Activated CD4-positive, alpha-beta memory T cell treated with anti-CD3 and anti-CD28 coated beads for 36 hours (primary cell): ENCODE measurements at places on chromosomes 4 and X. TPM values are rescaled to one million over a fixed set of nuclear protein-coding genes. Genes with fewer than 3 reads are reported as not detected.
A peak's percentile ranks its signal among the peaks of the same experiment; 100 is the strongest.

DNA sequence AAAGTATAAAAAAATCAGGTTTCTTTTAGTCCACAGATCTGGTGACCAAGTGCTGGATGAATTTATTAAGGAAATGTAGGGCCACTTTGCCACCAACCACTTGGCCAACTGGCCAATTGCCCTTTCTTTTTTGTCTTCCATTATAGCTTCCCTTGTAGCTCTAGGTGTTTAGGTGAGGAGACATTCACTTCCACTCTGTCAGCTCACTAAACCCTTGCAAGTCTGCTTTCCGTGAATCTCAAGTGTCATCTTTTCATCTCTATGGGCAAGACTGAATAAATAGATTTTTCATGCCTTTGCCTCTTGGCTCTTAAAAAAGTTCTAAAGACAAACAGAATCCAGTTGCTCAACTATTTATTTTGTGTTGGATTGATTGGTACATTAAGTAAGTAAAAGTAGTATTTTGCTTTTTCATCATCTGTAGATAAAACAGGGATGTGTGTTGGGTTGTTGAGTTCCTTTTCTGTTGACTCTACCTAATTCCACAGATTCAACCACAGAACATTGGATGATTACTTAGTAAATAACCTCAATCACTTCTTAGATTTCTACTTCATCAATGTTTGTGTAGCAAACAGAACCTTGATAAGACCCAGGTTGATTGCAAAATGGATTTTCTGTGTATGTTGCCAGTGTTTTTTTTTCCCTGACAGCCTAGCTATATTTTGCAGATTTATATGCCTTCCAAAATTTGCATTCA lies 68.1 kb upstream of the GRXCR1 start:
- H3K4me1 ChIP-seq, result no peaks in the 10 kb centered on the region
- no peaks in the 10 kb centered on the region for H3K27me3 ChIP-seq
- no peak for DNase-seq
- no peak overlapping the region for H3K27ac ChIP-seq
- H3K36me3 ChIP-seq, result no peaks in the 10 kb centered on the region

The FAM149A gene
- 0.40 TPM for total RNA-seq

GRCh38 chr4:179927473-179927872 lies 2315.7 kb upstream of the TENM3 start:
- DNase-seq, result no peak
- no peaks in the 10 kb centered on the region for H3K27me3 ChIP-seq
- H3K36me3 ChIP-seq, result no peaks in the 10 kb centered on the region
- H3K4me3 ChIP-seq, result no peak overlapping the region
- no peaks in the 10 kb centered on the region for H3K4me1 ChIP-seq
- no peak overlapping the region for H3K27ac ChIP-seq

The PLP1 gene
- total RNA-seq, result not detected

GRCh38 chr4:183540410-183541009 lies 35.7 kb downstream of the ING2 start:
- no peaks in the 10 kb centered on the region for H3K36me3 ChIP-seq
- H3K4me3 ChIP-seq, result no peak overlapping the region
- no peaks in the 10 kb centered on the region for H3K4me1 ChIP-seq
- peaks cover 23% of the 10 kb centered on the region for H3K27me3 ChIP-seq
- DNase-seq, result no peak

The SLC49A3 gene
- total RNA-seq, result 0.19 TPM

DNA sequence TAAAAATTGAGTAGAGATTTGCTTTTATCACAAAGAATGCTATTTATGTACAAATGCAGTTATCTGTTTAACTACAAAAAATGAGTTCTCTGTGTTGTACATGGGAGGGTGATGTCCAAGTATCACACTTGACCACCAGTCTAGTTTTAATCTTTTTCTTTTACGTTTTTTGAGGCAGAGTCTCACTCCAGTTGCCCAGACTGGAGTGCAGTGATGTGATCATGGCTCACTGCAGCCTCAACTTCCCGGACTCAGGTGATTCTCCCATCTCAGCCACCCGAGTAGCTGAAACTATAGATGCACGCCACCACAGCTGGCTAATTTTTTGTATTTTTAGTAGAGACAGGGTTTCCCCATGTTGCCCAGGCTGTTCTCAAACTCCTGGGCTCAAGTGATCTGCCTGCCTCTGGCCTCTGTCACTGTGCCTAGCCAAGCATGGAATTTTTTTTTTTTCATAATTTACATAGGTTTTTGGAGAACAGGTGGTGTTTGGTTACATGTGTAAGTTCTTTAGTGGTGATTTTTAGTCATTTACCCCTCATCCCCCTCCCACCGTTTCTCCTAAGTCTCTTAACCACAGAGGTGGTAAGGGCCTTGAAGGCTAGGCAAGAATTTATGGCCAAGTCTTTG lies 47.9 kb upstream of the RPA4 start:
- no peak for DNase-seq
- no peak overlapping the region for H3K27ac ChIP-seq
- no peaks in the 10 kb centered on the region for H3K36me3 ChIP-seq
- no peak overlapping the region for H3K4me3 ChIP-seq

- DNase-seq, result no peak
- no peak overlapping the region for H3K27ac ChIP-seq
- H3K4me3 ChIP-seq, result no peak overlapping the region
- H3K36me3 ChIP-seq, result no peaks in the 10 kb centered on the region
- no peaks in the 10 kb centered on the region for H3K27me3 ChIP-seq
Observed at GRCh38 chrX:139020801-139021200, 309.3 kb upstream of the FGF13 start.

The SSX2B gene
- total RNA-seq, result not detected

The TCP11X2 gene
- total RNA-seq, result not detected

- no peak overlapping the region for H3K4me3 ChIP-seq
- H3K27me3 ChIP-seq, result peaks cover 4% of the 10 kb centered on the region
Observed at GRCh38 chr4:26000274-26000950, 86.4 kb downstream of the SMIM20 start.

GRCh38 chrX:8783097-8783713 lies 18.0 kb downstream of the FAM9A start:
- peak; percentile 29 for DNase-seq
- H3K27ac ChIP-seq, result no peak overlapping the region
- H3K36me3 ChIP-seq, result no peaks in the 10 kb centered on the region
- peaks cover 3% of the 10 kb centered on the region for H3K4me1 ChIP-seq

DNA sequence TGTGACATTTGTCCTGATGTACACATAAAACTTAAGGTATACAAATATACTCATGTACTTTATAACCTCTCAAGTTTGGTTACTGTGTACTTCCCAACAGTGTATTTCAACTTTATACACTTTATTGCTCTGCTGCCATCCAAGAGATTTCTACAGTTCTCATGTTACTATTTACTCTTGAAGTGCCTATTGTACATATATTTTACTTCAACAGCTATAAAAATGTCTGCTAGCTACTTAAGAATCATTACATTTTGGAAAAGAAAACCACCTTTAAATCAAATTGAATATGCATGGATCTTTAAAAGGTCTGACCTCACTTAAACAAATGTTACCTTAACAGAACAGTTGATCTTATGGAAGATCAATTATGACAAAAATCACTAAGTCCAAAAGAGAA lies 1056.4 kb downstream of the ADGRL3 start:
- H3K27me3 ChIP-seq, result no peaks in the 10 kb centered on the region
- no peak for DNase-seq

The FRAS1 gene
- total RNA-seq, result not detected

DNA sequence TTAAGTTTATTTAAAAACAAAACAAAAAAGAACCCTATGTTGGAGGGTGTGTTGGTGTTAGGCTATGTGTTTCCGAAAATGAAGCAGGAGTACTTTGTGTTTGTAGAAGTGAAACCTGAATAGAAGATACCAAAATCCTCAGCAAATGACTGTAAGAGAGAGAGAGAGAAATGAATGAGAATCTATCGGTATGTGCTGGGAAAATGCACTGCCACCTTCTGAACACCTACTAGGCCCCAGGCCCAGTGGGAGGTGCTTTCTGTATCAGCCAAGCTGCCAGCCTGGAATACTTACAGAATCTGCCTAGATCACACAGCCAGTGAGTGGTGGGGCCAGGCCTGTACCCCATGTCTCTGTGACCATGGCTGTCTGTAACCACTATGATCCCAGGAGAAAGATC lies 14.9 kb upstream of the PIM2 start:
- H3K27ac ChIP-seq, result peak overlapping the region; percentile 97
- no peaks in the 10 kb centered on the region for H3K27me3 ChIP-seq
- H3K4me3 ChIP-seq, result peak overlapping the region; percentile 68
- H3K36me3 ChIP-seq, result peaks cover 39% of the 10 kb centered on the region

The RS1 gene
- not detected for total RNA-seq

The CXCL10 gene
- 0.36 TPM for total RNA-seq

The ODAPH gene
- total RNA-seq, result 0.27 TPM

The USP17L17 gene
- not detected for total RNA-seq

GRCh38 chr4:11297627-11298026 lies 131.1 kb downstream of the HS3ST1 start:
- H3K4me3 ChIP-seq, result no peak overlapping the region
- no peak for DNase-seq
- H3K27ac ChIP-seq, result no peak overlapping the region
- peaks cover under 1% of the 10 kb centered on the region for H3K27me3 ChIP-seq
- H3K4me1 ChIP-seq, result no peaks in the 10 kb centered on the region

The CPZ gene
- total RNA-seq, result not detected

GRCh38 chrX:107730298-107730655 lies 45.3 kb downstream of the TSC22D3 start:
- H3K27me3 ChIP-seq, result no peaks in the 10 kb centered on the region
- peaks cover 16% of the 10 kb centered on the region for H3K4me1 ChIP-seq
- H3K4me3 ChIP-seq, result no peak overlapping the region
- no peak overlapping the region for H3K27ac ChIP-seq
- DNase-seq, result no peak
- H3K36me3 ChIP-seq, result no peaks in the 10 kb centered on the region

The COL25A1 gene
- total RNA-seq, result not detected

- DNase-seq, result no peak
- H3K4me3 ChIP-seq, result no peak overlapping the region
- H3K27me3 ChIP-seq, result no peaks in the 10 kb centered on the region
- no peaks in the 10 kb centered on the region for H3K4me1 ChIP-seq
- peaks cover 30% of the 10 kb centered on the region for H3K36me3 ChIP-seq
Observed at GRCh38 chr4:163142246-163142645, 24.4 kb downstream of the NAF1 start.

DNA sequence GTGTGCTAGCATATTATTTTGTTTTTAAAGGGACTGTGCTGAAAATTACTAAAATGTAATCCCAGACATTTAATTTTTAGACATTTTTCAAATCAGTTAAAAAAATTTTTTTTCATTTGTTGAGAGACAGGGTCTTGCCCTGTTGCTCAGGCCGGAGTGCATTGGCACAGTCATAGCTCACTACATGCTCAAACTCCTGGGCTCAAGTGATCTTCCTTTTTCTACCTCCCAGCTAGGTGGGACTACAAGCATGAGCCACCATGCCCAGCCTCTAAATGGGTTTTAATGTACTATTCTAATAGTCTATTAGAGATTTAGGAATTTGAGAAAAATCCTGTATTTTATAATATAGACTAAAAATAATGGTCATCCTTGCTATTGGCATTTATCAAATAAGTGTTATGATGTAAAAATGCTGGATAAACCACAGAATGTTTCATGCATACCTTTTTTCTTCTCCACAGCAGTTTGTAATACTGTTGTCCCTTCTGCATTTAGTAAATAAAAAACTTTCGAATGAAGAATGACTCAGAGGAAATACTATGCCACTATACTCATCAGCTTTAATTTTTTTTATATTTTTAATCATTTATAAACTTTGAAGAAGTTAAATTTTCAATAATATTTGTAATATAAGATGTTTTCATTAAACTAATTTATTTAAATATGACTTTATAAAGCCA lies 29.9 kb downstream of the CPEB2 start:
- peaks cover 30% of the 10 kb centered on the region for H3K36me3 ChIP-seq
- no peak overlapping the region for H3K27ac ChIP-seq
- H3K4me3 ChIP-seq, result no peak overlapping the region
- no peaks in the 10 kb centered on the region for H3K27me3 ChIP-seq

DNA sequence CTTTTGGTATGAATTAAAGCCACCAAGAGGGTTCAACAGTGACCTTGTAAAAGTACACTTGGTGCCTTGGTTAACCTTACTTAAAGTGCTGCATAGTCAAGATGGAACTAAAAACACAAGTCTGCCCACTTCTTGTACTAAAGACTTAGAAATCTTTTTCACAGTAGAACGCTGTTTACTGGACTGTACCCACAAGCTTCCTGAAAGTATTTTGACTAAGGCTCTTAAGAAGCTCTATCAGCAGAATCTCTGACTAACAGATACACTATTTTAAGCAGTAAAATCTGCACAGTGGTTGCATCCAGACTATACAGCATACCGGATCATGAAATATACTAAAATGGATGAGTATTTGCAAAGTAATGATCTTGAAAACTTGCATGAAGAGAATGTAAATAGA lies 7.2 kb downstream of the RAB28 start:
- H3K36me3 ChIP-seq, result peaks cover 3% of the 10 kb centered on the region
- peaks cover 14% of the 10 kb centered on the region for H3K4me1 ChIP-seq
- H3K27ac ChIP-seq, result no peak overlapping the region
- no peak overlapping the region for H3K4me3 ChIP-seq
- DNase-seq, result no peak

GRCh38 chr4:100174985-100175383 lies 15.3 kb downstream of the DDIT4L start:
- no peak overlapping the region for H3K27ac ChIP-seq
- no peak overlapping the region for H3K4me3 ChIP-seq
- no peak for DNase-seq

DNA sequence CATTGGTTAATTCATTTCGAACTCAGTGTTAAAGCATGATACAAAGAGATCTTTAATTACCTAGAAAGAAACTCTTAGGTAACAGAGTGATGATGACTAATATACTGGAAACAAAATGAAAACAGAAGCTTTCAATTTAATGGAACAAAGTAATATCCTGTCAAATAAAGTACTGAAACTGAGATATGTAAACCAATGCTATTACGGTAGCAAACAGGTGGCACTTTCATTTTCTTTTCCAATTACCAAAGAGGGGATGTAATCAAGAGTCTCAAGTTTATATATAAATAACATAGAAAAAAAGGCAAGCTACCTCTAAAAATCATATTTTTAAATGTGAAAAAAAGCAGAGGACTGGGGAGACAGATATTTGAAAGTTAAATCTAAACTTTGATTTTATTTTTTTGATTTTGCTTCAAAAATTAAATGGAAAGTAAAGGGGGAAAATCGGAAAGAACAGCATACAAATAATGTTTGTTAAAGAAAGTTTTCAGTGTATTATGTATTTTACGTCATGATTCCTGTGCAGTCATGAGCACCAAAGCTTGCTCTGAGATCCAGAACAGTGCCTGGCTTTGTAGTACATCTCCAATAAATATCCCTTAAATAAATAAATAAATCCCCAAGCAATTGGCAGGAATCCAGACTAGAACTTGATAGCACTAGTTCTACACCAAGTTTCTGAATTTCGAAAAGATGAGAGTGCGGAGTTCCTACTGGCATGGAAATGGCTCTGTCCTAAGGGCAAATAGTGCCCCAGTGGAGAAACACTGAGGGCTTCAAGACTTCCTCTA lies 25.0 kb upstream of the RAPGEF2 start:
- H3K36me3 ChIP-seq, result no peaks in the 10 kb centered on the region
- DNase-seq, result no peak
- no peaks in the 10 kb centered on the region for H3K27me3 ChIP-seq
- no peak overlapping the region for H3K4me3 ChIP-seq
- H3K27ac ChIP-seq, result no peak overlapping the region

GRCh38 chrX:151922692-151923091 lies 10.0 kb downstream of the MAGEA4 start:
- no peak for DNase-seq
- H3K4me1 ChIP-seq, result no peaks in the 10 kb centered on the region
- H3K4me3 ChIP-seq, result no peak overlapping the region
- H3K36me3 ChIP-seq, result no peaks in the 10 kb centered on the region
- H3K27me3 ChIP-seq, result no peaks in the 10 kb centered on the region
- no peak overlapping the region for H3K27ac ChIP-seq

The HSFX2 gene
- total RNA-seq, result 0.29 TPM

The RBM46 gene
- total RNA-seq, result not detected

The ZAR1 gene
- total RNA-seq, result not detected
